ENCODE measurements at places on chromosomes 6 and 20. TPM values are rescaled to one million over a fixed set of nuclear protein-coding genes. Genes with fewer than 3 reads are reported as not detected.

- peak; percentile 71 for DNase-seq
These were observed 163.2 kb upstream of the OLIG3 start for GRCh38 chr6:137657351-137657911.

GRCh38 chr20:52540509-52540908, 348.9 kb upstream of the ZFP64 start:
- DNase-seq, result no peak

GRCh38 chr6:160991406-160992060, at the start of gene MAP3K4:
Gene MAP3K4, plus strand, starts transcription at chr6:160991769. Its CDS starts 163 bp downstream, at chr6:160991932.
- DNase-seq, result peak; percentile 85

DNA sequence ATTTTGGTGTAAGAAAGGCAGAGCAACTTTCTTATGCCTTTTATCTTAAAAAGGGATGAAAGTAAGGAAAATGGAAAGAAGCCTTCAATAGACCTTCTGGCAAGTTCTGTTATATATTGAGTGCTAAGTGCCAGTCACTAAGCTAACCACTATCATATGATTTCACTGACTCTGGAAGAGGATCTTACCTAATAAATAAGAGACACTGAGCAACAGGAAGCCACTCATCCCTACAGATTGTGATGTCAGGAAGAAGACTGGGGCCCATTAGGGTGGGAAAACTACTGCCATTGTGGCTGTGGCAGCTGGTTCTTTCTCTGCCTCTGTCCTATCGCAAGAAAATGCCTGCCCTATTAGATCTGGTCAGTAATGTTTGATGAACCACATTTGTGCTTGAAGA, 89.6 kb downstream of the AIG1 start:
- no peak for DNase-seq

- no peak for DNase-seq
These were observed 50.9 kb downstream of the NUDT3 start for GRCh38 chr6:34341481-34341971.

- DNase-seq, result peak; percentile 92
These were observed 50.8 kb downstream of the SNX9 start for GRCh38 chr6:157873735-157874344.

GRCh38 chr6:33592595-33593413, 12.7 kb upstream of the BAK1 start:
- DNase-seq, result peak; percentile 63

GRCh38 chr20:47506850-47507249, 5.2 kb downstream of the NCOA3 start:
- no peak for DNase-seq

The PTCHD4 gene
- not detected for total RNA-seq

- no peak for DNase-seq
These were observed 313.6 kb upstream of the OPRM1 start for GRCh38 chr6:153725456-153725855.

Data from activated CD4-positive, alpha-beta memory T cell treated with anti-CD3 and anti-CD28 coated beads for 36 hours (primary cell).